Ovary (tissue), 10 donors: ENCODE measurements at places on chromosomes 7 and 10.

DNA sequence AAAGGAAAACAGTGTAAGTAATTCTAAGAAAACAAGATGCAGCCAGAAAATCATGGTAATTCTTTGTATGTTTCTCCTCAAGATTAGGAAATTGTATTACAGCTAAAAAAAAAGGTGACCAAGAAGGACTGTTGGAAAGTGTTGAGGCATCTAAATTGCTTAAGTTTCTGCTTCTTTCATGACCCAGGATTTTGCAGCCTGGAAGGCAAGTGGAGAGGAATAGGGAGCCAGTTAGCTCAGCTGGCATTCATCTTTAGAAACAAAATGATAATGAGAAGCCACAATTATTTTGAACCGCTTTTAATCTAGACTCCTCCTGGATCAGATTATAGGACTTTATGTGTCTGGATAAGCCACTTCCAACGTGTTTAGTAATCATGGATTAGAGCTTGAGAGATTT lies 56.8 kb upstream of the TMEM229A start:
- H3K27ac ChIP-seq = no peak overlapping the region
- no peaks in the 10 kb centered on the region for H3K36me3 ChIP-seq
- no peak overlapping the region for H3K4me3 ChIP-seq

- no peaks in the 10 kb centered on the region for H3K27me3 ChIP-seq
- DNase-seq = no peak
- H3K4me1 ChIP-seq = no peaks in the 10 kb centered on the region
These were observed 14.8 kb upstream of the PRKAR1B start for GRCh38 chr7:741850-742249.

GRCh38 chr7:116162254-116162653 lies 48.1 kb upstream of the TES start:
- no peaks in the 10 kb centered on the region for H3K27me3 ChIP-seq
- H3K4me3 ChIP-seq = no peak overlapping the region
- H3K27ac ChIP-seq = no peak overlapping the region
- no peaks in the 10 kb centered on the region for H3K36me3 ChIP-seq
- DNase-seq = no peak

DNA sequence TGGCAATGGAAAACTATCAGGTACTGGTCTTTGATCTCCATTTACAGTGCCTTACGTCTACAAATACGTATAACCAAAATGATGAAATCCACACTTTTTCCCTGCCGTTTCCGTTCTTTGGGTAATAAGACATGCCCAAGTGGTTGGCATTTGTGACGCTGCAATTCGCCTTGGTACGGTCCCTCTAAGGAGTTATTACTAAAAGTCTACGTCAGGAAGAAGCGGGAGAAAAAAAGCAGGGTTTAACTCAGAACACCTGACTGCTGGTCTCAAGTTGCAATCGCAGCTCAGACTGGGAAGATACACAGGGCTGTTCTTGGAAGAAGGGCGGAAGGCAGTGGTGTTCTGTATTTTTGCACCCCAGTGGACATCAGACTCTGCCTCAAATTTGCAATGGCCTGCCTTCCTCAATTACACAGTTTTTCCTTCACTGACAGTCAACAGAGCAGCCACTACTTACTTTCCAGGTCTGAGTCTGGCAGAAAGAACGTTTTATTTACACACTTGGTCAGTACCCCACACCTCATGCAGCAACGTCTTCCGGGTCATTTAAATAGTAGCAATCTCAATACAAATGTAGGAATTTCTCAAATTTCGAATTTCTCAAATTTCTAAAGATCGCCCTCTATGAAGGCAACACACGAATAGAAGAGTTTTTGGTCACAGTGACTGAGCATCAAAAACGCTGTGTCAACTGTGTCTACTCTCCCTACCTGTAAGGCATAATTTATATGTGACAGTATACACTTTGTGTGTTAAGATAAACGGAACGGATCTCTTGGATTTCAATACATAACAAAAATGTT lies 2.1 kb downstream of the BAIAP2L1 start:
- no peak overlapping the region for H3K4me3 ChIP-seq
- H3K27ac ChIP-seq = no peak overlapping the region
- H3K27me3 ChIP-seq = no peaks in the 10 kb centered on the region
- no peaks in the 10 kb centered on the region for H3K36me3 ChIP-seq

DNA sequence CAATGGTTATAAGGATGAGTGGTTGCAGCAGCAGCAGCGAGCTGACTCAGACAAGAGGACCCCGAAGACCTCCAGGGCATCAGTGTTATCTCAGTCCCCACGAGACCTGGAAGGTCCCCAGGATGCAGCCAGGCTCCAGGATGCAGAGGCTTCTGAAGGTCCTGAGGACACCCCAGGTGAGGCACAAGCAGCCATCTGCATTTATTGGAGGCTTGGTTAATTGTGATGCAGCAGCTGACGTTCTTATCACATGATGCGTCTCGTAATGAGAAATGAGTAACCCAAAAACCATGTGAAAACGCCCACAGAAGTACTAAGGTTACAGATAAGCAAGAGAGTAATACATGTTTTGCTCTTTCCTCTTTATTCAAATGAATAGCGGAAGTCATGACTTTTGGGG lies 17.4 kb downstream of the C7orf57 start:
- no peak overlapping the region for H3K4me3 ChIP-seq
- H3K27ac ChIP-seq = no peak overlapping the region
- H3K27me3 ChIP-seq = no peaks in the 10 kb centered on the region
- no peak for DNase-seq
- H3K36me3 ChIP-seq = no peaks in the 10 kb centered on the region

GRCh38 chr7:150848561-150849115 lies 3.7 kb upstream of the AOC1 start:
- H3K4me1 ChIP-seq = no peaks in the 10 kb centered on the region
- H3K27me3 ChIP-seq = no peaks in the 10 kb centered on the region
- no peak overlapping the region for H3K27ac ChIP-seq
- no peaks in the 10 kb centered on the region for H3K36me3 ChIP-seq

DNA sequence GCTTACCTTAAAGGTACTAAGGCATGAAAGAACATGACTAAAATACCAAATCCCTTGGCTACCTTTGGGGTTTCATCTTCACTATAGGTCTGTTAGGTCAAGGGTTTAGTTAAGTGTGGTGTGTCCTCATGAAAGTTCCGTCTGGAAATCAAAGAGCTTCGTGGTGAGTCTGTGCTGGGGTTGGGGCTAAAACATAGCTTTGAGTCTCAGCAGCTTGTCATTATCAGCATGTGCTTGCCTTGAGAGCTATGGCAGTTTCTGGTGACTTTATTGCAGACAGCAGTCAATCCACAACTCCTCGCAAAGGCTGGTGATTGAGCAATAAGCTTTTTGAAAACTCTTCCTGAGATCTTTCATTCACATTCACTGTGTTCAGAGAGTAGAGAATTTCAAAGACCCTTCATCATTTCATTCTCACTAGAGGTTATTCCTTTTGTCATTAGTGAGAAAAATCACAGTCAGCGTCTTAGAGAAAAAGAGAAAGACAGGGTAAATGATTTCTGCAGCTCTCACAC lies 53.2 kb upstream of the CCDC6 start:
- no peaks in the 10 kb centered on the region for H3K4me1 ChIP-seq
- DNase-seq = no peak
- no peak overlapping the region for H3K4me3 ChIP-seq
